ENCODE measurements at places on chromosomes 13 and 19.
A peak's percentile ranks its signal among the peaks of the same experiment; 100 is the strongest.

DNA sequence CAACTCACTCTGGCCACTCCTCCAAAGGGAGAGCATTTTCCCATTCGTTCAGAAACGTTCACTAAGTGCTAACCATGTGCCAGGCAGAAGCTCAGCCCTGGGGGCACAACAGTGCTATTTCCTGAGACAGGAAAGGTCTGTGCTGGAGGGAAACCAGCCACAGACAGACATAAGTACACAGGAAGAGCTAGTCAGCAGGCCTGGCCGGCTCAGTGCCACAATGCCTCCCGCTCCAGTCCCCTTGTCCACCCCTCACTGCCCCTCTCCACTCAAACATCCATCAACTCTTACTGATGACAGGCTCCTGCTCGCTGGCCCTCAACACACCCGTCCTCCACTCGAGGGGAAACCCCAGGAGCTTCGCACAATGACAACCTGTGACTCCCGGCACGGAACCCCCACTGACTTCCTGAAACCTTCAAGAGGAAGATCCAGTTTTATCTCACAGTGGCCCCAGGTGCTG, 11.3 kb upstream of the PLA2G4C start:
- peak; percentile 58 for DNase-seq

GRCh38 chr13:40341501-40341900, 324.9 kb downstream of the FOXO1 start:
- no peak for DNase-seq

DNA sequence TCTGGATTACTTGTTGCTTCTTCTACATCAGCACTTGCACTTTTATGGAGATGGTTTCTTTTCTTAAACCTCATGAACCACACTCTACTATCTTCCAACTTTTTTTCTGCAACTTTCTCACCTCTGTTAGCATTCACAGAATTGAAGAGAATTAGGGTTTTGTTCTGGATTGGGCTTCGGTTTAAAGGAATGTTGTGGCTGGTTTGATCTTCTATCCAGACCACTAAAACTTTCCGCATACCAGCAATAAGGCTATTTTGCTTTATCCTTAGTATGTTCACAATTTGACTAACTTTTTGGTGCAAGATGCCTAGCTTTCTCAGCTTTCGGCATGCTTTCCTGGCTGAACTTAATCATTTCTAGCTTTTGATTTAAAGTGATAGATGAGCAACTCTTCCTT, 666.7 kb upstream of the MIR17HG start:
- DNase-seq: no peak

DNA sequence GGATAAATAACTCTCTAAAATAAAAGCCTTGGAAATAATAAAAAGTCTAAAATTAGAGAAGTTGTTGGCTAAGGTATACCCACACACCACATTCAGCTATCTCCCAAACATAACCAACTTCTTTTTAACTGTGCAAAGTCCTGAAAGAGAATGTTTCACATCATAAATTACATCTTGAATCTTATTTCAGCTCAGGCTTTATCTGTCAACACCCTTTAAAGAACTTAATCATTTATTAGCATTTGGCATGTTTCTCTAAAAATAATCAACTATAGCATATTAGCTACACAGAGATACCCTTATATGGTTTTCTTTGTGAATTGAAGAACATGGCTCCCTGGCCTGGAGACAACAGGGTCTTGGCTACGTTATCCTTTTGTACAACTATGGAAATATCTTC, 6.9 kb downstream of the EDNRB start:
- DNase-seq: no peak

- DNase-seq: peak; percentile 43
These were observed 112.5 kb upstream of the SLC7A1 start for GRCh38 chr13:29707876-29708543.

DNA sequence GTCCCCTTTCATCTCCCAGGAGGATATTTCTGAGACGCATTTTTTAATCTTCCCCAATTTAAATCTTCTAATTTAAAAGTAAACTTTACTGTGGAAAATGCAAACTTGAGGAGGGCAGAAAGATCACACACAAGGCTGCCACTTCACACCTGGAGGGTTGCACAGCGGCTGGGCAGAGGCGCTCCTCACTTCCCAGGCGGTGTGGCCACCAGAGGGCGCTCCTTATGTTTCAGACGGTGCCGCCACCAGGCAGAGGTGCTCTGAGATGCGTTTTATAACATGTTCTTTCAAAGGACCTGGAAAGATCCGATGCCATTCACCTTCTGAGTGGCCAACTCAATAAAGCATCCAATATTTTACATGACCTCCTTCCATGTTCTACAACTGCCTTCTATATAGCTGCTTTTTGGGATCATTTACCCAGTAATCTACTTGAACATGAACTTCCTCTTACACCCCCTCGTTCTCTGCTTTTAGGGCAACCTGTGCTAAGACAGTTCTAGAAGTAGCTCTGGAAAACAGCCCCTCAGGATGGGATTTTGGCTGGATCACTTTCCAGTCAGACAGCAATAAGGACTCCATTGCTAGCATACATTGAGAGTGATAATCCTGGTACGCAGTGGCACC, 14.8 kb upstream of the MTUS2 start:
- no peak for DNase-seq

DNA sequence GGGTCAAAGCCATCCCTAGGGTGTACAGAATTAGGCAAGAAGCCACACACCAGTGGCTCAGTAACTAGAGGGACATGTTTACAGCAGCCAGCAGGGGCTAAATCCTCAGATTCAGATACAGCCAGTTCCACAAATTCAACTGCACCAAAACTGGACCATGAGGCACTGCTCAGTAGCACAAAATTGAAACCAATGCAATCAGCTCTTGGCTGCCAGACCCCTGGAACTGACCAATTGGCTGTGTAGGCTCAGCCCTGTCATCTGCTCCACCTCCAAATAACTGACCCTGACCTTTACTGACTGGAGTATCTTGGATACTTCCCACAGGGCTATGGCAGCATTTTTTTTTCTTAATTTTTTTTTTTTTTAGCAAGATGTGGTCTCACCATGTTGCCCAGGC, 226.5 kb downstream of the FOXO1 start:
- DNase-seq: no peak

DNA sequence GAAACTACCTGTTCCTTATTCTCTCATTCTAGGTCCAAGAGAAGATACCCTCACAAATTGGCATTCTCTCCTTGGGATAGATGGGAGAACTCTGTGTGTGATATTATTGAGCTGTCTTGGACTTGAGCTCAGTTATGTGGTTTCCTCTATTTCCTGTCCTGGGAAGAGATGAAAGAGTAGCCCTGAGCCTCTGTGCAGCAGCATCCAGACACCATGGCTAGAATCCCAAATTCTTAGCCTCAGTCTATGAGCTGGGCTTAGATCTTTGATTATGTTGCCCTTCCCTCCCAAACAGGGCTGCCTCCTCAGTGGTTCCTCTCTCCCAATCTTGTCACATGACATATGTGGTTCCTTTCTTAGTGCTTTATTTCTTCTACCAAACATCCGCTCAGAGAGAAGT, 290.7 kb downstream of the SPRY2 start:
- DNase-seq: peak; percentile 37

DNA sequence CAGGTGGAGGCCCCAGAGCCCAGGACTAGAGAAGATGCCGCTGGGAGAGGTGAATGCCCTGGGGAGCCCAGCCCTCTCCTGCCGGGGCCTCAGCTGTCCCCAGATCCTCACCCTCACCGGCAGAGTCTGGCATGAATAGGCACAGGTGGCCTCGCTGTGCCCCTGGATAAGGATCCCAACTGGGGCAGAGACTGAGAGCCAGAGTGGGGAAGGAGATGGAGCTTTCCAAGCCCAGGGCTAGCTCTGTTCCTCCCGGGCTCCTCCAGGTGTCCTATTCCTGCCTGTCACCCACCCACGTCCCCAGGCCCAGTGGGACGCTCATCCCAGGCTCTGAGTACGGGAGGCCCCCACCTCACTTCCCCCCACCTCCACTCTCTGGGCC, 16.5 kb downstream of the PRR36 start:
- no peak for DNase-seq

Measured in M059J (cell line).